ENCODE measurements at places on chromosomes 1 and 21.

DNA sequence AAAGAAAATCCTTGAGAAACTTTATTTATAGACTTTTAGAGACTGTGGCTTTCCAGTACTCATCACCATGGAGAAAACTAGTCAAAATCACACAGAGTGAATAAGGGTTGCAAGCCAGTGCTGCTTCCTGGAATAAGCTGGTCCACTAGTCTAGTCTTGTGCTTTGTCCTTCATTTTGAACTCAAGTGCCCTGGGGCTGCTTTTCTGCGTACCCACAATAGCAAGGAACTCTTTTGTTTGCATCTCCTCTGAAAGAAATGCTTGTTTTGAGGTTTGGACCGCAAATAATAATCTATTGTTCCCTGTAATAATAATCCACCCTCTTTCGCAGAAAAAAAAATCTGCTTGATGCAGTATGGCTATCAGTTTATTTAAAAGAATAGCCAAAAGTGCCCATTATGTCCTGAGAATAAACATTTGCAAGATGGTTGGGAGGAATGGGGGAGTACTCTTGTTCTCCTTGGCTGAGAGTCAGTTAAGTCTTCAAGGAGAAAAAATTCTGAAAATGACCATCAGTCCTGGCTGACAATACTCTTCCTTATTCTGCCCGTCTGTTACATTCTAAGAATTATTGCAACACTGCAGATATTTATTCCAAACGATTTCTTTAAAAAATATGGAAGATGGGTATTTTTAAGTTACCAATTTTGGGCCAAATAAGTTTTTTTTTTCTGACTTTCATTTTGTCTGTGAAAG, 41.9 kb downstream of the MPZL1 start:
- DNase-seq, result no peak

DNA sequence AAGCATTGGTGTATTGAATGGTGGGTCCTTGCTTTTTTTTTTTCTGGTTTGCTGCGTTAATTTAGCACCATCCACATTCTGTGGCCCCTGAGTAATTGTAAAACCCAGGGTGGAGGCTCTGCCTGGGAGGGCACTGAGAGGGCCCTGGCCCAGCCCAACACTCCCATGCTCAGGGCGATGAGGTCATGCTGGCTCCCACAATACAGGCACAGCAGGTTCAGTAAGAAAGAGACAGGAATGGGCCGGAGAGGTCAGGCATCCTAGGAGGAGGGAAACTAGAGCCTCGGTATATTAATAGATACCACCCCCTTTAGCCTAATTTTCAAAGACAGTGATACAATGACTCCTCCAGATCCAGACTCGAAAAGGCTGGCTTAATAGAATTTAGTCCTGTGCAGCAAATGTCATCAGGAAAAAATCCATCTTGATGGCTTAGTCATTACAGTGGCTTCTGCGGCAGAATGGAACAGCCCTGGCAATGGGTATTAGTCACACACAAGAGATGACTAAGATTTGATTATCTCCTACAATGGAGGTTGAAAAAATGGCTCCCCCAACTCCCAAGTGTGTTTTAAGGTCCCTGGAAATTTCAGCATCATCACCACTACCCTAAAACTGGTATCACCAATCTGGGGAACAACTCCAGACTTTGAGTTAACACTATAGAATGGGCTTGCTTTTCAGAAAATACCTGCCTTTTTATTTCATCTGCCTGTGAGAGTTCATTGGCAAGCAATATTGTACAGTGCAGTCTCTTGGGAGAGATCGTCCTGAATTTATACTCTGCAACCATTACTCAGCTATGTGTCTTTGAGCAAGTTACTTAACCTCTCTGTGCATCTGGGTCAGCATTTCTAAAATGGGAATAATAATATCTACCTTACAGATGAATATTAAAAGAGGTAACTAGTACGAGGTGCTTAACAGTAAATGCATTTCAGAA, 43.9 kb upstream of the LYST start:
- DNase-seq, result peak; percentile 87

- DNase-seq, result no peak
Observed at GRCh38 chr1:67863637-67864036, 30.4 kb upstream of the GNG12 start.

DNA sequence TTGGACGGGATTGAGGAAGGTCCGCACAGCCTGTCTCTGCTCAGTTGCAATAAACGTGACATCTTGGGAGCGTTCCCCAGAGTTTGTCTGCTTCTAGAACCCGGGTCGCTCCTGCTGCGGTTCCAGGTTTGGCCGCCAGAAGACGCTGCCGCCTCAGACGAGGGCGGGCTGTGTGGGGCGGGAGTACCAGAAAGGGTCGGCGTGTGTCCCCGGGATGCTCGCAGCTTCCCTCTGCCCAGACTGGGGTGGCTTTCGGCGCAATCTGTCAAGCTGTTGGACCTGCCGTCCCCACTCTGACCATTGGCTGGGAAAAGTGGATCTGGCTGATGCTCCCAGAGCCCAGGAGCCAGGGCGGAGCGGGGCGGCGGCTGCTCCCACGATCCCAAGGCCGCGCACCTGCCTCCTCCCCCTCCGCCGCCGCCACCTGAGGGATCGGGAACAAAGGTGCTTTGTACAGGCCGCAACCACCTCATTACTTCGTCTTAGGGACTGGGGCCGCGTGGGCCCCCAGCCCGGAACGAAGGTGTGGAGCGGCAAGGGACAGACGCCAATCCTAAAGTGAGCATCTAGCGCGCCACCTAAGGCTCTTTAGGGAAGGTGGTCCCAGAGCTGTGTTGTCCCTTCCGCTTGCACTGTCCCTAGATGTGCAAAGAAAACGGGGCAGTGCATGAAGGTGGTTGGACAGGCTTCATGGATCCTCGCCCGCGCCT, 683 bp upstream of the EFNA4 start:
- no peak for DNase-seq

DNA sequence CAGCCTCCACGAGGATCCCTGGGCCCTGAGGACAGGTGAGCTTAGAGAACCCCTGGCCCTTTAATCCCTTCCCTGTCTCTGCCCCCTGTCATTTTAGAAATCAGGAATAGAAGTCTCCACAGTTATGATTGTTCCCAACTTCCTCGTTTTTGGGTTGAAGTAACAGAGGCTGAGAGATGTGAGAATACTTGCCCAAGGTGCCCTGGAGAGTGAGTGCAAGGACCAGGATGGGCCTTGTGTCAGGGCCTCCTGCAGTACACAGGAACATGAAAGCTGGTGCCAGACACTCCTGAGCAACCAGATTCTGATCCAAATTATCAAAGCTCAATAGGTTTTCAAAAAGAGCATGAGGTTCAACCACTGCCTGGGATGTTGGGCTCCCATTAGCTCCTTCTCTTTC, 10.1 kb downstream of the HLX start:
- DNase-seq, result no peak

- DNase-seq, result no peak
Observed at GRCh38 chr21:37348664-37349063, 17.9 kb upstream of the DYRK1A start.

DNA sequence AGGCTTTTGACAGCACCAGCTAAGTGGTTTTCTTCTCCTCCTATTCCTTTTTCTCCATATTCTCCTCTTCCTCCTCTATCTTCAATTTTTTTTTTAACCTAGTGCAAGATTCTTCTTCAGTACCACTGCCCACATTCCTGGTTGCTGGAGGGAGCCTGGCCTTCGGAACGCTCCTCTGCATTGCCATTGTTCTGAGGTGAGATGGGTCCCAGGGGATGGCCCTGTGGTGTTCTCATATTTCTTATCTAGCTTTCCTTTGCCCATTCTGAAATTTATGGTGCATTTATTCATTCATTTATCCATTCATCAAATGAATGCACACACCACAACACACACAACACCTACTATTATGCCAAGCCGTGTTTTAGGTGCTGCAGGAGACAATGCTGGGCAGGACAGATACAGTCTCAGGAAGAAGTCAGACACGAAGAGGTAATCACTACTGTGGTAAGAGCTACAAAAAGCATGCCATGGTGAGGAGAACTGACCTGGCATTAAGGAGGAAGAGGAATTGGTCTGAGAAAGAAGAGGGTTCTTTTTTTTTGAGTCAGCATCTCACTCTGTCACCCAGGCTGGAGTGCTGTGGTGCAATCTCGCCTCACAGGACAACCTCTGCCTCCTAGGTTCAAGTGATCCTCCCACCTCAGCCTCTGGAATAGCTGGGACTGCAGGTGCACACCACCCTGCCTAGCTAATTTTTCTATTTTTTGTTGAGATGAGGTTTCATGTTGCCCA, 47.5 kb upstream of the TDRD10 start:
- no peak for DNase-seq

DNA sequence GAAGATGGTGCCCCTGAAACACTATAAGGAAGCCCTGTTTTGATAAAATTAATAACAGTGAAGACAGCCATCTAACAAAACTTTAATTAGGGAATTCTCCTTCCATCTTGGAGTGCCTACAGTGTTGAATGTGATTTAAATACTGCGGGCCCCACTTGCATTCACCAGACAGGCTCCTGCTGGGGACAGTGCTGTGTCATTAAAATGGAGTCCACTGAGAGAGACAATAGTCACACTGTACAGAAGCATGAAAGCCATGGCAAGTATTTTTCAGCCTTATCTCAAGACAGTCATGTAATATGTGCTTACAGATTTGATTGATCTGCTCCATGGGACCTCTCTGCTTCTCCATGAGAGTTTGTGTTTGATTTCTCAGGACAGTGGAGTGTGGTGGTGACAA, 29.7 kb upstream of the ZBTB18 start:
- DNase-seq, result no peak

- DNase-seq, result no peak
Observed at GRCh38 chr1:161738627-161739287, 10.8 kb upstream of the DUSP12 start.

All from fibroblast of skin of left quadriceps (primary cell).